ENCODE measurements at places on chromosomes 12 and 14.

GRCh38 chr12:70467918-70468733 is 102.0 kb downstream of the KCNMB4 start:
- no peak for DNase-seq

DNA sequence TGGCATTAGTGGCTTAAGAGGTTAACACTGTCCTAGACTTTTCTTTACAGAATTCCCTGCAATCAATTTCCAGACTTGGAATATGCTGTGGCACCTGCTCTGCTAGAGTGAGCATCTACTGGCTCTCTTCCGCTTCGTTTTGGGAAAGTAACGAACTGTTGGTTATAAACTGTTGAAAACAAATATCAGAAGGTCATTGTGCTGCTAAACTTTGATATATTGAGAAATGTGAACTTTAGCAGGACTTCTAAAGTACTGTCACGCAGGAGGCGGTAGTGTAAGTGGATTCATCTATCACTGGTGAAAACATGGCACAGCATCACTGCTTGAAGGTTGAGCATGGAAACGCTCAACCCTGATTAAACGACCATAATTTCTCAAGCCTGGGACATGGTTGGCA is 348.9 kb downstream of the FLRT2 start:
- no peak for DNase-seq

- no peak for DNase-seq
Measured at GRCh38 chr14:104130974-104131651, 7.3 kb upstream of the KIF26A start.

- DNase-seq = no peak
Measured at GRCh38 chr12:67452119-67452805, 183.1 kb downstream of the CAND1 start.

DNA sequence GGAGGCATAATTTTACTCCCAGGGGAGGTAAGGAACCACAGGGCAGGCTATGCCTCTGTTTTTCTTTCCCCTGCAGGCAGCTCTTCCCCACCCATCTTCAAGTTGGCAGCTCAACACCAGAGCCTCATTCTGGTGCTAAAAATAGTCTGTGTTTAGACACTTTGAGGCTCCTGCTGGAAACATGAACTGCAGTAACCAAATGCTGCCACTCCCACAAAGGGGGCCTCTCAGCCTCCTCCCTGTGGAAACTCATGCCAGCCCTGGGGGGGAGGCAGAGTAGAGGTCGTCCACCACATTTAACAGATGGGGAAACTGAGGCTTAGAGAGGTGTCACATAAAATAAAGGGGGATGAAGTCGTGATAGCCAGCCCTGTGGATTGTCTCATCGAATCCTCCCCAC is 61.4 kb downstream of the WSCD2 start:
- DNase-seq = peak; percentile 36

Measured in uterus (tissue), 4 donors.